ENCODE measurements at places on chromosomes 2 and 18.
A peak's percentile ranks its signal among the peaks of the same experiment; 100 is the strongest.

GRCh38 chr2:13515254-13515653 lies 798.5 kb downstream of the TRIB2 start:
- no peak for DNase-seq

GRCh38 chr18:55236150-55236931 lies 277.1 kb upstream of the CCDC68 start:
- DNase-seq, result no peak

- DNase-seq, result no peak
Observed at GRCh38 chr2:104919127-104919526, 65.2 kb downstream of the POU3F3 start.

- DNase-seq, result no peak
Observed at GRCh38 chr2:195319112-195319460, 337.9 kb upstream of the SLC39A10 start.

GRCh38 chr2:170818752-170819470 lies 2.2 kb downstream of the GAD1 start:
- no peak for DNase-seq

DNA sequence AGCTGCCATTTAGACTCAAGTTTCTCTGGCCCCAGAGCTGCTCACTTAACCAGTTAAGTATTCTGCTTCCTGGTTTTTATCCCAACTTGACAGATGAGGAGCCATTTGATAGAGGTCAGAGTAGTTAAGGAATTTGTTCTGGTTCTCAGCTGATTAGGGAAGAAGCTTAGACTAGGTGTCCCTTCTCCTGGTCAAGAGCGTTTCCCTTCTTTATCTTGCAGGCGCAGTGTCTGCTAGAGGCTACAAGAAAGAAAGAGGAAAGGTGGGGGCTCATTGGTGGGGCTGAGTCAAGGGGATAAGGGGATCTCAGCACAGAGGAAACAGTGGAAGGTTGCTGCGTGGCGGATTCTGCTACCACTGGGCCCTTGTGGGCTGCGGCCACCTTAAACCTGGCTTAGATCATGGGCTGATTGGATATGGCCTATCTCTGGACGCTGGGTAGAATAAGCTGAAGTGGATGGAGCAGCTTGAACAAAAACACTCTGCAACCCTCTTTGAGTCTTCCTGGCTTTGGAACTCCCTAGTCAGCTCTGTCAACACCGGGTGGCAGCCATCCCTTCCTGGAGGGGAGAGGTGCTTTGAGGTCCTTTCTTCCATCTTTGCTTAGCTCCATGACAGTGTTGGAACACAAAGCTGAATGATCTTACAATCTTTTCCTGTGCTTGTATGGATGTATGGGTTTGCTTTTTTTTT lies 70.8 kb downstream of the QPCT start:
- no peak for DNase-seq

- no peak for DNase-seq
Observed at GRCh38 chr18:56118422-56118821, 520.0 kb downstream of the TXNL1 start.

GRCh38 chr2:28552045-28552823 lies 56.4 kb downstream of the PLB1 start:
- no peak for DNase-seq

- DNase-seq, result no peak
Observed at GRCh38 chr18:30406728-30407127, 635.8 kb downstream of the DSC3 start.

GRCh38 chr2:230674401-230674800 lies 38.2 kb upstream of the CAB39 start:
- no peak for DNase-seq

- no peak for DNase-seq
Observed at GRCh38 chr2:44649381-44649780, 287.6 kb downstream of the CAMKMT start.

GRCh38 chr2:42128721-42129486 lies 40.2 kb upstream of the EML4 start:
- no peak for DNase-seq

DNA sequence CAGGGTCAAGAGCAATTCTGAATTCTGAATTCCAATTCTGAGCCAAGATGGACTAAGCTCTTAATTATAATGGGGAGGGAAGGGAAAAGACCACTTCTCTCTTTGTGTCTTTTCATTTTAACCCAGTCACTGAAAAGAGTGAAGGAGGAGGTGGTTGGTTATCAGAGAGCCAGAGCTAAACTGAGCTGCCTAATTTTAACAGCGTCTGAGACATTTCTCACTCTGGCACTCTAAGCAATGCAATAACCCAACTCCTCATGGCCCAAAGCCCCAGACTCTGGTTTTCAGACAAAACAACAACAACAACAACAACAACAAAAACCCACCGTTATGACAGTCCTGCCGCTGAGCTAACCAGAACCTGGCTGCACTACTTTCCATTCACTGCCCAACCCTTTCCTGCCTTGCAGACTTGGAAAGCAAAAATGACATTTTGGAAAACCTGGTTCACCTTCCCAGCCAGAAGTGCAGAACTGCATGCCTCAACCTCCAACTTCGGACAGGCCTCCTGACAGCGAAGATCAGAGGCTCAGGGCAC lies 1.0 kb downstream of the CHST10 start:
- no peak for DNase-seq

DNA sequence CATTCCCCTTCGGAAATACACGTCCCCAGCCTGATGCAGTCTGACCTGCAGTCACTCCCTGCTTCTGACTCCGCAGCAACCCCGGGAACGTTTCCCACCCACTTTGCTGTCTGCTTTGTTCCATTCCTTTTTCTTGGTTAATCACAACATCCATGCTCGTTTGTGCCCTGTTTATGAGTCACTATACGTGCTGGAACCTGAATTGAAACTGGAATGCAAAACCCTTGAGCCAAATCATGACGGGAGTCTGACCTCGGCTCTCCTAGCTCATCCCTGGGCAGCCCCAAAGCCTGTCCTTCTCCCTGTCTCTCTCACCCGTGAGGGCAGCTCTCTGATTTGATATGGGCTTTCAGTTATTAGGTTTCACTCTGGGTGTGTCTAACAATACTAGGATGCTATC lies 57.1 kb upstream of the RNF152 start:
- DNase-seq, result no peak

GRCh38 chr2:160469621-160470204 lies 23.9 kb downstream of the RBMS1 start:
- no peak for DNase-seq

GRCh38 chr2:60512062-60512622 lies 41.3 kb downstream of the BCL11A start:
- no peak for DNase-seq

GRCh38 chr18:23547306-23547705 lies 39.0 kb downstream of the NPC1 start:
- DNase-seq, result no peak

DNA sequence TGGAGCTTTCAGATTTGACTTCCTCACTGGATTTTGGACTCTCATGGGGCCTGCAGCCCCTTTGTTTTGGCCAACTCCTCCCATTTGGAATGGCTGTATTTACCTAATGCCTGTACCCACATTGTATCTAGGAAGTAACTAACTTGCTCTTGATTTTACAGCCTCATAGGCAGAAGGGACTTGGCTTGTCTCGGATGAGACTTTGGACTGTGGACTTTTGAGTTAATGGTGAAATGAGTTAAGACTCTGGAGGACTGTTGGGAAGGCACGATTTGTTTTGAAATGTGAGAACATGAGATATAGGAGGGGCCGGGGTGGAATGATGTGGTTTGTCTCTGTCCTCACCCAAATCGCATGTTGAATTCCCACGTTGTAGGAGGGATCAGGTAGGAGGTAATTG lies 233.4 kb upstream of the GALNT5 start:
- no peak for DNase-seq

DNA sequence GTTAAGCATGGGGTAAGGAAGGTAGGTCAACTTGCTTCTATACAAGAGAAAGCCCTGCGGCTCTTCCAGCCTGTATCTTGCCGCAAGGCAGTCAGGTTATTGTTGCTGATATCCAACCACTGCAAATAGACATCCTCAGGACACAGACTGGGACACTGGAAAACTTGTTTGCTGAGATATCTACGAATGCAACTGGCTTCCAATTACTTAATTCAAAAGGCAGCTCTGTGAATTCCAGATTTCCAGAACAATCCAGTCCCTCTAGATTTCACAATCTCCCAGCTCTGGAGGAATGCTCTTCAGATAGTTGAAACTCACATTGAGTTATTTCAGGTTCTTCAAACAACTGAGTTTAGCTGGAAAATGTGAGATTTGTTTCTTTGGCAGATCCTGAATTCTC lies 34.6 kb upstream of the SP9 start:
- no peak for DNase-seq

- DNase-seq, result peak; percentile 38
Observed at GRCh38 chr2:105545730-105546627, 147.1 kb upstream of the FHL2 start.

DNA sequence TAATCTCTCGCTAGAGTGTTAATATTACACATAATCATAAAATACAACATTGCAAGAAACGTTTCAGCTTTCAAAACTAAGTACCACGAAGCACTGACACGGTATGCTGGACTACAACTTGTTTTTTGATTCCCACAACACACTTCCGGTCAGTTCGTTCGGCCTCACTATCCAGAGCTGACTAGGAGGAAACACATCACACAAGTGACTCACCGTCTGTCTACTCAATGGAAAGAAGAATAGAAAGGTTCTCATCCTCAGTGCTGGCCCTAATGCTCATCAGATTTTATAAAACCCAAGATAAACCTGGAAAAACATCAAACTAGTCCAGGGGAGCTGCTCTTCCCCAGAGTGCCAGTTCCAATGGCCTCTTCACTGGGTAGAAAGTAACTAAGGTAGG lies 42.9 kb downstream of the ZNF385B start:
- no peak for DNase-seq

GRCh38 chr18:73793386-73793785 lies 354.2 kb downstream of the FBXO15 start:
- no peak for DNase-seq

DNA sequence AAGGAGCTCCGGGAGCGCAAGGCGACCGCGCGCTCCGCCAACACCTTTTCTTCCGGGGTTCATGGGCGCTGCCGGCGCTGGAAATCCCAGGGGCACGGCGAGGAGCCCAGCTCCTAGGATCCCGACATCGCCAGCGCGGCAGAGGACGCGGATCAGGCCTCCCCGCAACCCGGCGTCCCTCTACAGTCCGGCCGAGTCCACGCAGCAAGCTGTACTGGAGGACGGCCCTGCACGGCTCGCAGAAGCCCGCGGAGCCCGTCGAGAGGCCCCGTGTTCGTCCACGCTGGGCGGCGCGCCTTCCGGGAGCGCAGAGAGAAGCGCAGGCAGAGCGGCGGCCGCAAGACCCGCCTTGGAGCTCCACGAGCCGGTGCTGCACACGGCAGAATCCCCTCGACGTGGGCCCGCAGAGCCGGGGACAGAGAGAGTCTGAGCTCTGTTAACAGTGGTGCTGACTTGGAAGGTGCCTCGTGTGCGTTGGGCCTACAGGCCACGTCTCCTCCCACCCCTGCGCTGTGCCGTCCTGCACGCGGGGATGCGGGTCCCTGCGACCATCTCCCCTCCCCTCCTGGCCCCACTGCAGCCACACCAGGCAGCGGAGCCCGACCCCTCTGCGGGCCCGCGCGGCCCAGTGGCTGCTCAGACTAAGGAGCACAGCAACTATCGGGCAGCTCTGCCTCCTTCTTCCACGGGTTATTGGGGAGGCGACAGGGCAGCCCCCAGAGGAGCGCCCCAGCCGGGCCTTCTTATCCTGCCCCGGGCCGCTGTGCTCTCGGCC lies 28.1 kb upstream of the PTPN2 start:
- no peak for DNase-seq

DNA sequence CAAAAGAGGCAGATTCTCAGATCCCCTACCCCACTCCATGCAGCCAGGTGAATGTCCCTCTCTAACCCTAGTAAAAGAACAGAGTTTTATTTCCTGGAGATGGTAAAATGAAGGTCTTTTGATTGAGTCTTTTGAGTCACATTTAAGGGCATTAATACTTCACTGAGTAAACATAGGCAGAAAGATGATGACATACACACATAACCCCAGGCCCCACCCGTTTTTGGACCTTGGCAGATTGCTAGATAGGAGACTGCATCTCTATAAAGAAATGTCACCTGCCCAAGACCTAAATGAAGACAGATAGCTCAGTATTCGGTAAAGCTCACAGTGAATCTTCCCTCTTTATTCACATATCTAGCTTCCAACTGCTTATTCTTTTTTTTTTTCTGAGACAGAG lies 28.3 kb upstream of the PEX13 start:
- DNase-seq, result no peak

Measured in activated CD4-positive, alpha-beta T cell treated with anti-CD3 and anti-CD28 coated beads for 1 hour (primary cell).